ENCODE measurements at places on chromosomes 6 and 20.

GRCh38 chr20:1943275-1944002 is 48.2 kb downstream of the SIRPA start:
- no peak for DNase-seq

DNA sequence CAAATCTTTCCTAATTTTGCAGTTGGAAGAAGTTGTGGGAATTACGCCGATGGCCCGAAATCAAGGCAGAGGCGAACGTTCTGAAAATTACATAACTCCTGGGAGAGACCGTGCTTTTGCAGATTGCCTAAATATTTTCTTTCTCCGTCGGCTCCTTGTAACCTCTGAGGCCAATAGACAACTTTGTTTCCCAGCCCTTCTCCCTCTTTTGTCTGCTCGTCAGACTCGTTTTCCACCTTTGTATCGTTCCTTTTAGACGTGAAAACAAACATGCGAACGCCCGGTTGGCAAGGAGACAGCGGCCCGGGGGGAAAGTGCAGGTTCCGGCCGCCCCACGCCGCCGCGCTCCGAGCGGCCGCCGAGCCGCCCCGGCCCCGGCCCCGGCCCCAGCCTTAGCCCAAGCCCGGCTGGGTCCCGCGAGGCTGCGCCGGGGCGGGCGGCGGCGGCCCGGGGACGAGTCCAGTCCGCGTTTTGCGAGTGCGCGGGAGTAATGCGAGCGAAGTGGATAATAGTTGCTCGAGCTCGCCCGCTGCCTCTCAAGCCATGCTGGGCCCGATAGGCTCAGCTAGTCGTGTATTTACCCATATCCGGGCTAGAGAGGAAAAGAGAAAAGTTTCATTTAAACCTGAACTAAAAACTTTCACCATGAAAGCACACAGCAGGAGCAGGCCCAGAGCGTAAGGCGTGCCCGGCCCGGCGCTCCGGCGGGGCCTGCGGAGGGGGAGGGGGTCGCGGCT is at the start of gene ARID1B:
Gene ARID1B (plus strand): TSS at position 539 of the 737 bp plus-strand sequence. CDS start 303 bp downstream, outside the sequence.
- peak; percentile 82 for DNase-seq

DNA sequence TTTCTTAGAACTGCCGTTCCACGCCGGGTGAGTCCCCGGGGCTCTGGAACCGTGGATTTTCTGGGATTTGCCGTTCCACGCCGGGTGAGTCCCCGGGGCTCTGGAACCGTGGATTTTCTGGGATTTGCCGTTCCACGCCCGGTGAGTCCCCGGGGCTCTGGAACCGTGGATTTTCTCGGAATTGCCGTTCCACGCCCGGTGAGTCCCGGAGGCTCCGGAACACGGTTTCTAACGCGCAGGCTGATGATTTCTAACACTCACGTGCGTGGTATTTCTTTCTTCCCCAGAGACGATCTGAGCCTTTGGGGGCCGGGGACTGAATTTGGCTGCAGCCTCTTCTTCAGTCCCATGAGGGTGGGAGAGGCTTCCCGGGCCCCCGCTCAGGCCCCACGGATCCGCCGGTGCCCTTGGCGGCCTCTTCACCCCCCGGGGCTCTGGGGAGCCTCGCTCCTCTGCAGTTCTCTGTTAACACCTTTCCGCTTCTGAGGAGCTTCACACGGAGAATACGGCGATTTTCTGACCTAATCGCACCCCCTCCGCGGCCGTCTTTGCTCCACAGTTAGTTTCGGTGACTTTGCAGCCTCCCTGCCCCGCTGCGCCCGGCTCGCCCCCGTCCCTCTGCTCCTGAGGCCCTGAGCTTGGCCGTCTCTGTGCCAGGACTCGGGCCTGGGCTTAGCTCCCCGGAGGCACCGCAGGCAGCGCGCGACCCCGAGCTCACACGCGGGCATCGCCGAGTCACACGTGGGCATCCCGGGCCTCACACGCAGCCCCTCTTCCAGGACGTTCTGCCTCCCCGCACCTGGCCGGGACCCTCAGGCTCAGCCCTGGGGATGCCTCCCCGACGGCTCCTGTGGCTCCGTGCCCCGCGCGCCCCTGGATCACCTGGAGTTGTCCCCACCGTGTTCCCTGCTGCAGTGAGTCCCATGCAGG is 7.2 kb upstream of the KIF25 start:
- DNase-seq = no peak

- DNase-seq = peak; percentile 38
These were observed 26.9 kb downstream of the DDX27 start for GRCh38 chr20:49245921-49246740.

- DNase-seq = peak; percentile 83
These were observed 1.5 kb downstream of the CCND3 start for GRCh38 chr6:41939848-41940758.

DNA sequence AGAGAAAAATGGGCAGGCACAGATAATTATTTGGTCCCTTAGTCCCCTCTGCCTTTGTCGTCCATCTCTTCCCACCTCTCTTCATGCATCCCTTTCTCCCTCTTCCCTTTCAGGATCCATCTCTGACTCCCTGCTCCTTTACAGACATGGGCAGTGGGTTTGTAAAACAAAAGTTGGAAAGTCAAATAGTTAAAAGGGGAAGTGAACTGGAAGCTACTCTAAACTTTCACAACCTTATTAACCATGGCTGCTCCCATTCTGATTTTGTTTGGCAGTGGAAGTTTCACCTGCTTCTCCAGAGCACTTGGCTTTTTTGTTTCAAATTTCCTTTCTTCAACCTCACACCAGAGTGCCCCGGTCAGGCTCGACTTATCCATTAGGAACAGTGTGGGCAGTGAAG is 1.2 kb downstream of the HLA-DQA2 start:
- no peak for DNase-seq

- DNase-seq = no peak
These were observed 222.9 kb downstream of the DLL1 start for GRCh38 chr6:170067923-170068360.

DNA sequence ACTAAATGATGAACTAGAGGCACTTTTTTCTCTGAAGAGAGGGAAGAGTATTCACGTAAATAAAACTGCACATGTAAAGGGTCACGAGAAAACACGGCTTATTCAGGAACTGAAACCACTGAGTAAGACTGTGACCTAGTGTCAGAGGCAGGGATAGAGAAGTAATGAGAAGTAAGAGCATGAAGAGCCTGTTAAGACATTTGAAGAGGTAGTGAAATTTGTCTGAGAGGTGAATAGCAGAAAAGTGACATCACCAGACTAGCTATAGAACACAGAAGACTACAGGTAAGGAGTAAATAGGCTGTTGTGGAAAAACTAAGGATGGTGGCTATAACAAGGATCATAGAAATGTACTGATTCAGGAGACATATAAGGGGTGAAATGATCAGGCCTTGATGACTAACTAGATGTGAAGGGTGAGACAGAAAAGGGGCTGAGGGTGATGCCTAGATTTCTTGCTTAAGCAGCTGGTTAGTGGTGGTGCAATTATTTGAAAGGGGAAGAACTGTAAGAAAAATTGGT is 76.8 kb downstream of the REV3L start:
- no peak for DNase-seq

- DNase-seq = no peak
These were observed 18.7 kb upstream of the RALGAPB start for GRCh38 chr20:38453941-38454340.

DNA sequence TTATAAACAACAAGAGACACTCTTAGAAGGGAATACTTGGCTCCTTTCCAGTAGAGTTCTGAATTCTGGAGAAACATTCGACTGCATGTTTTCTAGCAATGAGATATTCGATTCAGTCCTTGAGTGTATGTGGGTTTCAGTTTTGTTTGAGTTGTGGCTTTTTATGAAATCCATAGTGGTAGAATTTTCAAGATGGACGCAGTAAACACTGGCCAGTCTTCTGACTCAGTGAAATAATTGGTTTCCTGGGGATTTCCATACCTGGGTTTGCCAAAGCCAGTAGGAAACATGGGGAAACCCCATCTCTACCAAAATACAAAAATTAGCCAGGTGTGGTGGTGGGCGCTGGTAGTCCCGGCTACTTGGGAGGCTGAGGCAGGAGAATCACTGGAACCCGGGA is 273.5 kb upstream of the PLCB4 start:
- DNase-seq = no peak

- DNase-seq = no peak
These were observed 45.6 kb upstream of the IYD start for GRCh38 chr6:150323205-150323604.

DNA sequence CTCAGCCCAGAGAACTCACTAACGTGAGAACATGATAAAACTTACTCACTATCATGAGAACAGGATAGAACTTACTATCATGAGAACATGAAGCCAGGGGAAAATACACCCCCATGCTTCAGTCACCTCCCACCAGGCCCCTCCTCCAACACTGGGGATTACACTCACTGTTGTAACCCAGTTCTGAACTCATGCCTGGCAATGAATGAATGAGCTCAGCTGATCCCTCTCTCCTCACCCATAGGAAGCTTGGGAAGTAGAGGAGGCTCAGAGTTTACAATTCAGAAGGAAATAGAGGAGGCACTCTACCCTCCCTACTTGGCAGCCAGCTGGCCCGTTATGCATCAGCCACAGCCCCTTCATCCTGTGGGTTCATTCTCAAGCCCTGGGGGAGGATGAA is 102.5 kb downstream of the EYA2 start:
- no peak for DNase-seq

GRCh38 chr6:1904466-1904799 is 294.7 kb downstream of the FOXC1 start:
- DNase-seq = no peak

DNA sequence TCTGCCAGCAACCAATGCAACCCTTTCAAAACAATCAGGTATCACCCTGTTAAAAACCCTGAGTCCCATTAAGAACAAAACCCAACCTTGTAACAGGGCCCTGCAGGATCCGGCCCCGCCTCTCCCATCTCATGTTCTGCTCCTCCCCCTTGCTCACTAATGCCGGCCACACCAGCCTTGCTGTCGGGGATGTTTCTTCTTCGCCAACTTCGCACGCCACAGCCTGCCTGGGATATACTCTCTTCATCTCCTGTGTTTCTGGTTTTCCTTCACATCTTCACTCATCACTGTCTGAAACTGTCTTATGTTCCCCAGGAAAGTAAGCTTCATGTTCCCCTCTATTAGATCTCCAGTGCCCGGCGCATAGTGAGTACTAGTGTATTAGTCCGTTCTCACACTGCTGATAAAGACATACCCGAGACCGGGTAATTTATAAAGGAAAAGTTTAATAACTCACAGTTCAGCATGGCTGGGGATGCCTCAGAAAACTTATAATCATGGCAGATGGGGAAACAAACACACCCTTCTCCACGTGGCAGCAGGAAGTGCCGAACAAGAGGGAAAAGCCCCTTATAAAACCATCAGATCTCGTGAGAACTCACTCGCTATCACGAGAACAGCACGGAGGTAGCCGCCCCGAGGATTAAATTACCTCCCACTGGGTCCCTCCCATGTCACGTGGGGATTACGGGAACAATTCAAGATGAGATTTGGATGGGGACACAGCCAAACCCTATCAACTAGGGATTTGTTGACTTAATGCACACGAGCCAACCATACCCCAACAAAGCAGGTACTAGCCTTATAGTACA is 5.1 kb downstream of the TP53RK start:
- DNase-seq = no peak

DNA sequence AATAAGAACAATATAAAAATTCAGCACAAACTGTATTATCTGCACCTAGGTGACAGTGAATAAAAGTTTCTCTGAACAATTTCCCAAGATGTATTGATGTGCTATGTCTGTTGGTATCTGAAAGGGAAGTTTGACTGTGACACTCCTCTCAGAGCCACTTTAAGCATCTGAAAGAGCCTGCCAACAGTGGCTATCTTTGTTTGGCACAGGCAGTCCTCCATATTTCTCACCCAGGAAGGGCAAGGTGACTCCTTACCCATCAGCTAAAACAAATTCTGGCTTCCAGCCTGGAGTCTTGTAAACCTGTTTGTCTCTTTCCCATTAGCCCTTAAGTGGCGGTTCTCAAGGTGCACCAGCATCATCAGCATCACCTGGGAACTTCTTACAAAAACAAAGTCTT is 122.4 kb upstream of the VGLL2 start:
- DNase-seq = no peak

- DNase-seq = no peak
These were observed 882.7 kb upstream of the FLRT3 start for GRCh38 chr20:15220009-15220656.

- no peak for DNase-seq
These were observed 235.8 kb downstream of the GMPR start for GRCh38 chr6:16473908-16474771.

DNA sequence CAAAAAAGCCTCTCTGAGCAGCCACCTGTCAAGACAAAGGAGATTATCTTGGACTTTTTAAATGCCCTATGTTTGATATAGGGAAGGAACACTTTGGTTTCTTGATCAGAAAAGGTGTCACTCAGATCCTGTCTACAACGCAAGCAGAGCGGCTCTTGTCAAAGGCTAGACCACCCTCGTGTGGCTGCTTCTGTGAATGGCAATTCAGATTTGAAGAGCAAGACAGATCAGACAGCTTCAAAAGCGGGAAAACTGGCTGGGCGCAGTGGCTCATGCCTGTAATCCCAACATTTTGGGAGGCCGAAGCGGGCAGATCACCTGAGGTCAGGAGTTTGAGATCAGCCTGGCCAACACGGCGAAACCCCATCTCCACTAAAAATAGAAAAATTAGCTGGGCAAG is 10.1 kb upstream of the NXT1 start:
- peak; percentile 59 for DNase-seq

DNA sequence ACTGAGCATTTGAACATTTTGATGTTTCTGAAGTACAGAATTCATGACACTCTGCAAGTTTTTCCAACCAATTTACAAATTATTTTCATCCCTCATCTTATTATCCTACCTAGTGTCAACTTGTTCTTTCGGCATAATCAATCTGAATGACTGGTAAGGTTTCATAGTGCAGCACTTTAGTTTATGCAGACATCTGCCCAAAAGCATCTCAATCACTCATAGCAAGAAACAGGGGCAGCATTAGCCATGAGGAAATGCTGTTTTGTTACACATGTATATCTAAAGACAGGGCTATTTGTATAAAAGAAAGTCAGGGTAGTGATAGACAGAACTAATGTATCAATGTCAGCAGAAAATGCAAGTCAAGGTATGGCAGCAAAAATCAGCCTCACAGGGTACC is 378.1 kb upstream of the AGPAT4 start:
- DNase-seq = no peak

- DNase-seq = no peak
These were observed 72.6 kb upstream of the SLC4A11 start for GRCh38 chr20:3311623-3312022.

GRCh38 chr20:47358039-47358671 is 1.7 kb upstream of the ZMYND8 start:
- no peak for DNase-seq

- DNase-seq = no peak
These were observed 105.8 kb downstream of the LMBRD1 start for GRCh38 chr6:69690986-69691385.

GRCh38 chr20:31537116-31537871 is 23.1 kb downstream of the HM13 start:
- no peak for DNase-seq
